ENCODE measurements at places on chromosomes 3 and 15.

- no peak for DNase-seq
Measured at GRCh38 chr15:68299436-68299835, 21.9 kb downstream of the FEM1B start.

DNA sequence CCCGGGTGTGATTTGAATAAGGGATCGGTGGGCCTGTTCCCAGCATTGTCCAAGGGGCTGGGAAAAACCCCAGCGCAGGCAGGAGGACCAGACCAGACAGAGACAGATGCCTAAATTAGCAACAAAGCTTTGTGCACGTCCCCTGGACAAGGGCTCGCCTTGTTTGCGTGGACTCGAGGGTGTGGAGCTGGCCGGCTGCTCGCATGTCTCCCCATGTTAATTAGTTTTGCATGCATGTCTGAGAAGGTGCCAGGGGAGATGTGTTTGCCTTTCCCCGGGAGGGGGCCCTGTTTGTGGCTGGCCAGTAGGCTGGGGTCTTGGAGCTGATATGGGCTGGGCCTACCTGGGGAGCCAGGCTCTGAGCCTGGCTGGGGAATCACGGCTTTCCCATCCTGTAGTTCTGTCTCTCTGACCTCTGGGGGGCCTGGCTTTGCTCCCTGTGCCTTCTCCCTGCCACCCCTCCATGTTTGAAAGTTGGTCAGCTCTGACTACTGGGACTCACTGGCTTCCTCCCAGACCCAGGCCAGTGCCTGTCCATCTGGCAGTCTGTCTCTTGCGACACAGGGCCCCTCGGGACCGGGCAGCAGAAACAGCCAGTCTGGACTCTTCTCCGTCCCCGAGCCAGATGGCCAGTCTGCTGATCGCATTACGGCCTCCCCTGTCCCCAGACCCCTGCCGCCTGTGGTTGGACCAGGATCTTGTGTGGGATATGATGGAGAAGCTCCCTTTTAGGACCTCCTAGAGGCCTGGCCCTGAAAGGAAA is 55.4 kb upstream of the POLG start:
- no peak for DNase-seq

DNA sequence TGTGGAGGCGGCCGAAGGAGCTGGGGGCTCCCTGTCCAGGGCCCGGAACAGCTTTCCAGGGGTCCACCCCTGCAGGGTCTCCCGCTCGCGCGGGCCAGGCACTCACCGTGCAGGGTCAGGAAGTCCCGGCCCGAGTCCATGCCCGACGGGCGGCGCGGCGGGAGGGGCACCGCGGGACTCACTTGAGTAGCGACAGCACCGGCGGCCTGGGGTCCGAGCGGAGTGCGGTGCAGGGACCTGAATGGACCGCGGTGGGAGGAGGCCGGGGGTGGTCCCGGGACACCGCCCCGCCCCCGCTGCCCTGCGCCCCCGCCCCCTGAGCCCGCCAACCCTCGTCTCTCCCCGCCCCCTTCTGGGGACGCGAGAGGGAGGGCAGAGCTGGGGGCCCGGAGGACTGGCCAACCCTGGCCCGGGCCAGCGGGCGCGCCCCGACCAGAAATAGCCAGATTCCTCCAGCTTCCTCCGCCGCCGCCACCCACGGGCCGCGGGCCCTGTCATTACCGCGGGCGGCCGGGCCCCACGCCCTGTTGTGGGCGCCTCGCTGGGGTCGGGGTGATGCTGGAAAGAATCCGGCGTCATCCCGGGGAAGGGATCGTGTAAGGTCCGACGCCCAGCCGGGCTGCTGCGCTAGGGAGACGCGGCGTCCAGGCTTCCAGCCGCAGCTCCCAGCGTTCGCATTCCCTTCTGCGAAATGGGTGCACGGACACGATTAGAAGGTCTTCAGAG is at the start of gene PLCD1:
Gene PLCD1, minus strand, starts transcription at position 243 of the 726 bp plus-strand sequence. Its CDS starts 103 bp downstream, at position 140.
- no peak for DNase-seq

- DNase-seq = no peak
Measured at GRCh38 chr3:151499168-151499567, 38.3 kb upstream of the IGSF10 start.

GRCh38 chr3:46845860-46846623 is 17.2 kb downstream of the MYL3 start:
- peak; percentile 61 for DNase-seq

GRCh38 chr3:194536871-194537637 is 50.3 kb upstream of the ATP13A3 start:
- no peak for DNase-seq
